OCI-M1 (cell line): ENCODE measurements at places on chromosomes 5 and 9.

- DNase-seq: no peak
These were observed 56.4 kb upstream of the RNF130 start for GRCh38 chr5:180127682-180128670.

GRCh38 chr9:97386265-97386633 lies 25.6 kb upstream of the TDRD7 start:
- no peak for DNase-seq

- peak; percentile 28 for DNase-seq
These were observed 22.0 kb upstream of the PIK3R1 start for GRCh38 chr5:68193481-68194036.

GRCh38 chr5:41790038-41790776 lies 80.0 kb downstream of the OXCT1 start:
- DNase-seq: no peak

- no peak for DNase-seq
These were observed 20.9 kb downstream of the FOXE1 start for GRCh38 chr9:97873882-97874281.

- DNase-seq: no peak
These were observed 205.8 kb downstream of the TMEM38B start for GRCh38 chr9:105900123-105900522.

GRCh38 chr9:70081120-70081495 lies 37.5 kb downstream of the MAMDC2 start:
- no peak for DNase-seq

GRCh38 chr5:1124205-1125029 lies 12.6 kb upstream of the SLC12A7 start:
- DNase-seq: no peak
